SJSA1 (cell line): ENCODE measurements at places on chromosomes 1 and 21. TPM values are rescaled to one million over a fixed set of nuclear protein-coding genes. Genes with fewer than 3 reads are reported as not detected.

- no peak overlapping the region for H3K27ac ChIP-seq
- peaks cover 15% of the 10 kb centered on the region for H3K27me3 ChIP-seq
- H3K4me3 ChIP-seq, result no peak overlapping the region
- no peaks in the 10 kb centered on the region for H3K4me1 ChIP-seq
Observed at GRCh38 chr1:111851552-111851951, 95.9 kb downstream of the DDX20 start.

GRCh38 chr1:234862360-234862943 lies 252.5 kb upstream of the IRF2BP2 start:
- no peaks in the 10 kb centered on the region for H3K27me3 ChIP-seq
- DNase-seq, result no peak
- peak overlapping the region; percentile 52 for H3K27ac ChIP-seq

Gene ATP6V1G3
- total RNA-seq, result not detected in 2 replicates

DNA sequence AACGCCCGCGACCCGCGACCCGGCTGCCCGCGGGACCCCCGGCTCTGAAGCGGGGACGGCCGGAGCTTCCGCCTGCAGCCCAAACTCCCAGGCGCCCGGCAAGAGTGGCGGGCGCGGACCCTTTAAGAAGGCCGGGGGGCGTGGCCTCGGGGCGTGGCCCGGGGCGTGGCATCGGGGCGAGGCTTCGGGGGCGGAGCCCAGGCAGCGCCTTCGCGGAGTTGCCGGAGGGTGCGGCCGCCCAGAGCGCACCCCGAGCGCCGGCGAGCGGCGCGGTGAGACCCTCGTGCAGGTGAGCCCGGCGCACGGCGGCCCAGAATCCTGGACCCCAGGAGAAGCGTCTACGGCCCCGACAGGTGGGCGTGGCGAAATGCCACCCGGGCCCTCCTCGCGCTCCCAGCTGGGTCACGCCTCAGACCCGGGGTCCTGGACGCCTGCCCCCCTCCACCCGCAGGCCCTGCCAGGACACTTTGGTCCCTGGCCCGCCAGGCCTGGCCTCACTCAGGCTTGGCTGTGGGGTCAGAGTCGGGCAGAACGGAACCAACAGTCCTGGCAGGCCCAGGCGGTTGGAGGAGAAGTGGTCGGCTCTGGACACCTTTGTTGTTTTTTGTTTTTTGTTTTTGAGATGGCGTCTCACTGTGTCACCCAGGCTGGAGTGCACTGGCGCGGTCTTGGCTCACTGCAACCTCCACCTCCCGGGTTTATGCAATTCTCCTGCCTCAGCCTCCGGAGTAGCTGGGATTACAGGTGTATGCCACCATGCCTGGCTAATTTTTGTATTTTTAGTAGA lies 14.4 kb downstream of the RNF223 start:
- H3K4me1 ChIP-seq, result peaks cover 28% of the 10 kb centered on the region
- H3K36me3 ChIP-seq, result peaks cover under 1% of the 10 kb centered on the region; the same call in 1 of the 2 replicates
- H3K4me3 ChIP-seq, result peak overlapping the region; percentile 41
- H3K27me3 ChIP-seq, result peaks cover 37% of the 10 kb centered on the region

Gene GPN2
- 8.5 and 11.9 TPM in 2 replicates for total RNA-seq

Gene PTAFR
- total RNA-seq, result 0.47 and 0.74 TPM in 2 replicates

Gene GSTM5
- total RNA-seq, result not detected in 2 replicates

GRCh38 chr1:61743716-61744580 lies 1.7 kb downstream of the PATJ start:
- H3K4me3 ChIP-seq, result no peak overlapping the region; the same call in 1 of the 2 replicates
- peaks cover 12% of the 10 kb centered on the region; the same call in 1 of the 2 replicates for H3K4me1 ChIP-seq
- H3K27ac ChIP-seq, result no peak overlapping the region
- DNase-seq, result no peak
- no peaks in the 10 kb centered on the region for H3K36me3 ChIP-seq
- H3K27me3 ChIP-seq, result no peaks in the 10 kb centered on the region

DNA sequence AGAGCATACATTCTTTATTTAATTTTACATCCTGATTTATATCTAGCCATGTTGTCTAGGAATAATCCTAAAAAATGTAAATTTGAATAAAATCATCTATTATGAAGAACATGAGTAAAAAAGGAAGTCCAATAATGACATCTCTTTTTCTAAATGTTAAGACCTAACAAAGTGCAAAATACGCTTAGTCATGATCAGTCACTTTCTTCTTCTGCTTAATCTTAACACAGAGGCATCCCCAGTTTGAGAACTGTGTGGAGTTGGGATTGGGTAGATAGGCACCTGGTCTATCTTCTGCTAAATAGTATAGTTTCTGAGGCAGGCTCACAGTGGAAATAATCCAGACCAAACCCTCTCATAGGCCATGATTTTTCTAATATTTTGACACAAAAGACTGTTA lies 311.7 kb upstream of the LRRC7 start:
- H3K36me3 ChIP-seq, result no peaks in the 10 kb centered on the region
- no peak for DNase-seq
- no peaks in the 10 kb centered on the region for H3K27me3 ChIP-seq
- H3K4me1 ChIP-seq, result no peaks in the 10 kb centered on the region
- H3K4me3 ChIP-seq, result no peak overlapping the region

DNA sequence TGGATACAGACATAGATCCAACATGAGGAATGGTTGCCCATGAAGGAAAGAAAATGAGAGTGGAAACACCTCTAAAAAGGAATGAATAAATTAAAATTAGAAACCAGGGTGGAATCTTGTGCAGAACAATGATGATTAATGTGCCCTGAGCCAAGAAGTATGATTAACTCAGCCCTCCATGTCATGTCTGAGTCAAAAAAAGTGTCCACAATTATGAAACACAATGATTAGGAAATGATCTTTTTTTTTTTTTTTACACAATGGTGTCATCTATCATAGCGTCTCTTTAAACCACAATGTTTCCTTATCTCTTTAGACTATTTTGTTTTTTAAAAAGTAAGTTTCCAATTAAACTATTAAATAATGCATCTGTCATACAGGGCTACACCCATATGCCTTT lies 78.9 kb upstream of the RAB4A start:
- H3K27me3 ChIP-seq, result no peaks in the 10 kb centered on the region
- H3K4me1 ChIP-seq, result peaks cover 9% of the 10 kb centered on the region
- no peaks in the 10 kb centered on the region for H3K36me3 ChIP-seq

GRCh38 chr1:19441048-19441780 lies 44.1 kb downstream of the CAPZB start:
- no peak overlapping the region for H3K27ac ChIP-seq
- no peak overlapping the region for H3K4me3 ChIP-seq
- H3K4me1 ChIP-seq, result peaks cover 64% of the 10 kb centered on the region
- peaks cover 37% of the 10 kb centered on the region for H3K36me3 ChIP-seq
- DNase-seq, result no peak

- DNase-seq, result no peak
- H3K4me3 ChIP-seq, result no peak overlapping the region
- H3K36me3 ChIP-seq, result no peaks in the 10 kb centered on the region
- no peaks in the 10 kb centered on the region for H3K4me1 ChIP-seq
- H3K27ac ChIP-seq, result no peak overlapping the region
Observed at GRCh38 chr1:104856091-104856490, 1106.4 kb downstream of the AMY1C start.

DNA sequence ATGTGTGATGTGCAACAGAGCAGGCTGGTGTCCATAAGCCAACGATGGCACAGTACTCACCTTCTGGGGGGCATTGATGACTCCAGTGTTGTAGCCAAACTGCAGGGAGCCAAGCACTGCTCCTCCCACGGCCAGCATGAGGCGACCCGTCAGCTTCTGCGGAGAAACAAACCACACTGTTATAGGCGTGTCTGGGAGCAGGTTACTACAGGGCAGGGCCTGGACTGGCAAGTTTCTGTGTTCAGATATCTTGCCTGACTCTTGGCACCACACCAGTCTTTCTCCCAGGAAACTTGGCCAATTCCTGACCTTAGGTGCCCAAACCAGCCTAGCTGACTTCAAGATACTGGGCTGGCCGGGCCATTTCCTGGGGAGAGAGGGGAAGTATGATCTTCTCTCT lies 15.5 kb downstream of the SLC2A1 start:
- no peak overlapping the region for H3K27ac ChIP-seq
- H3K36me3 ChIP-seq, result peaks cover 55% of the 10 kb centered on the region
- no peaks in the 10 kb centered on the region for H3K27me3 ChIP-seq

GRCh38 chr21:43667191-43667904 lies 8.0 kb downstream of the RRP1B start:
- no peak overlapping the region for H3K4me3 ChIP-seq
- no peak for DNase-seq
- H3K4me1 ChIP-seq, result no peaks in the 10 kb centered on the region
- no peak overlapping the region for H3K27ac ChIP-seq
- H3K36me3 ChIP-seq, result peaks cover 68% of the 10 kb centered on the region

- H3K4me1 ChIP-seq, result peaks cover 60% of the 10 kb centered on the region
- H3K27me3 ChIP-seq, result no peaks in the 10 kb centered on the region
Observed at GRCh38 chr1:172895050-172895460, 155.7 kb downstream of the TNFSF18 start.

Gene STYXL2
- not detected in 2 replicates for total RNA-seq

DNA sequence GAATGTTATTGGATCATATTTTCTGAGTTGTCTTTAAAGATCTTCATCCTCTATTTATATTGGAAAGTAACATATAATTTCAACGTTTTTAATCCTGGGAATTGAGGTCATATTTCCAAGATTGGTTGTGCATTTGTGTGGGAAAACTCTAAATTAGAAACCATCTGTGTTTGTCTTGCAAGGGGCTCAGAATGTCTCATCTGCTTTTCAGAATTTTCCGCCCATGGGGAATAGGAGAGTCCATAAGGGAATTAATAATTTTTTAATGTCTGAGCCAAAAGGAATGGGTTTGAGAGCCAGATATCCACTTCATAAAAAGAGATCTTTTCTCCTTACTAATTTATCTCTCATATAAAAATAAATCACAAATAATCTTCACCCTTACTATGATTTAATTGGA lies 84.8 kb upstream of the MAP1LC3C start:
- peaks cover 9% of the 10 kb centered on the region; the same call in 1 of the 2 replicates for H3K27me3 ChIP-seq
- H3K36me3 ChIP-seq, result no peaks in the 10 kb centered on the region
- no peak overlapping the region for H3K4me3 ChIP-seq
- H3K27ac ChIP-seq, result no peak overlapping the region

Gene OR2L2
- total RNA-seq, result not detected in 2 replicates

DNA sequence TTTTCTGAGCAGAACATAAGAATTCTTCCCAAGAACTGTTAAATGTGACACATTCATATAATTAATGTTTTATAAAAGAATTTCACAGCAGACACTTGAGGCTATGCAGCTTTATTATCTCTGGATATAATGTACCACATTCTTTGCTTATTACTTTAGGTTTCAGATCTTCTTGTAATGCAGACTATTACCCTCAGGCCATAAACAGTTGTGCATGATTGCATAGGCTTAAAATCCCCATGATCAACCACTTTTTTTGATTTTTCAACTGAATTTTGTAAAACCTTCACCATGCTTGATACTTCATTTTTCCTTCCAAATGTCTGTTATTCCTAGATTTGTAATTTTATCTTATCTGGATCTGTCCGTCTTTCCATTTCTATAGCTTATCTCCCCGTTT lies 1355.7 kb downstream of the BRINP3 start:
- no peak overlapping the region for H3K27ac ChIP-seq
- H3K36me3 ChIP-seq, result no peaks in the 10 kb centered on the region
- DNase-seq, result no peak
- H3K4me3 ChIP-seq, result no peak overlapping the region
- H3K4me1 ChIP-seq, result no peaks in the 10 kb centered on the region

GRCh38 chr1:200866116-200866515 lies 6.7 kb upstream of the GPR25 start:
- no peaks in the 10 kb centered on the region; the same call in 1 of the 2 replicates for H3K27me3 ChIP-seq
- H3K4me3 ChIP-seq, result no peak overlapping the region
- H3K27ac ChIP-seq, result no peak overlapping the region
- H3K36me3 ChIP-seq, result peaks cover 4% of the 10 kb centered on the region
- no peak for DNase-seq
- H3K4me1 ChIP-seq, result peaks cover 10% of the 10 kb centered on the region

DNA sequence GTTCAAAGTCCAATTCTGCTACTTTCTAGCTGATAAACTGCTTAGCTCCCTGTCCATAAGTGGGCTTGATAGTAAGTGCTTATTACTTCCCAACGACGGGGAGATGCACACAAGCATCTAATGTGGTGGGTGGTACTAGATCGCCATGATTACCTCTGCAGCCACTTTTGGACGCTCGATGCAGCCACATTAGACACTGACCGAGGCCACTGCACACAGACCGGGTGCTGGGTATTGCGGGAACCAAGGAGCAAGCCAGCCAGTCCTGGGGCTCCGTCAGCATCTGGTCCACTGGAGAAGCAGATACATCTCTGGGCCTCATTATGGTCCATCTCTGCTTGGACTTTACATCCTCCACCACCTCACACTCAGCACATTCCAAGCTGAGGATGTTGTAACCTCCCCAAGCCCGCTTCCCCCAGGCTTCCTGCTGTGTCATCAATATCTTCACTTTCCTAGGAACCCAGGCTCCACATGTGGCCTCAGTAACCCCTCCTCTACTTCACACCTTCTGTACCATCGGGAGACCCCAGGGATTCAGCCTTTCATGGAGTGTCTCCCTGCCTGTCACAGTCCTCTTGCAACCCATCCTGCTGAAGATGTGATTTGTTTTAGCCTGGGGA lies 48.2 kb downstream of the RHOU start:
- H3K27ac ChIP-seq, result no peak overlapping the region
- no peaks in the 10 kb centered on the region for H3K27me3 ChIP-seq
- peaks cover 22% of the 10 kb centered on the region for H3K4me1 ChIP-seq
- no peaks in the 10 kb centered on the region for H3K36me3 ChIP-seq
- DNase-seq, result no peak

DNA sequence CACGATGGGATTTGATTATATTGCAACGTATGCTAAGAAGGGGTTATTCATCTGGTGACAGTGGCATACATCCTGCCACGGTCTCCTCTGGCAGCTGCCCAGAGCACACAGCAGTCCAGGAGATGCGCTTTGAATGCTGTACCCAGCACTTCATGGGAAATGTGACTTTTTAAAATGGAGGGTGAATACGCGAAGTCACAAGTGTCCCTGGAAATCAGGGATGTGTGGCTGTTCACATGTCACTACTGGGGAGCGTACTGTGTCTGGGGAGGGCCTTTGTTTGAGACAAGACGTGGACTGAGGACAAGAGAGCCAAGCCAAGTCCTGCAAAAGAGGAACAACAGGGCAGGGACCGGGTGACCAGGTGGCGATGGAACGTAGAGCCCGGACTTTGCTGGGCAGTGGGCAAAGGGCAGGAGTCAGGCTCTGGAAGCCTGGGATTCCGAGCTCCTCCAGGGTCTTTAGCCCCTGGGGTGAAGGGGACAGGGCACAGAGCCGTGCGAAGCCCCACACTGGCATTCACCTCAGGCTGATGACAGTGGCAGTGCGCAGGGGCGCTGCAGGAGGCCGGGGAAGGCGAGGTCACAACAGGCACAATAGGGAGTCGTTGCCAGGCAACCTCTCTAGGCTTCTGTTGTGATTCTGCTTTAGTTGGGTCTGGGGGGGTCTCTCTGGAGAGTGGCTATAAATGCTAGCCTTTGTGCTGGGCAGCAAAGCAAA lies 11.4 kb upstream of the ZBTB21 start:
- DNase-seq, result no peak
- H3K27me3 ChIP-seq, result no peaks in the 10 kb centered on the region
- no peaks in the 10 kb centered on the region for H3K36me3 ChIP-seq
- H3K27ac ChIP-seq, result no peak overlapping the region
- H3K4me3 ChIP-seq, result no peak overlapping the region
- peaks cover 18% of the 10 kb centered on the region for H3K4me1 ChIP-seq

Gene SFN
- 0.47 TPM in 1 of 2 replicates, not detected in the other for total RNA-seq

GRCh38 chr1:187411118-187411517 lies 582.4 kb downstream of the PLA2G4A start:
- H3K4me1 ChIP-seq, result peaks cover 3% of the 10 kb centered on the region; the same call in 1 of the 2 replicates
- no peak overlapping the region for H3K27ac ChIP-seq
- H3K36me3 ChIP-seq, result no peaks in the 10 kb centered on the region
- no peak for DNase-seq
- H3K27me3 ChIP-seq, result no peaks in the 10 kb centered on the region
- no peak overlapping the region for H3K4me3 ChIP-seq

Gene MYOM3
- total RNA-seq, result 0.03 TPM in 1 of 2 replicates, not detected in the other

- no peak overlapping the region for H3K4me3 ChIP-seq
- no peak overlapping the region for H3K27ac ChIP-seq
- no peaks in the 10 kb centered on the region for H3K27me3 ChIP-seq
- H3K36me3 ChIP-seq, result peaks cover 6% of the 10 kb centered on the region; the same call in 1 of the 2 replicates
Observed at GRCh38 chr1:166950156-166950555, 25.2 kb downstream of the ILDR2 start.

Gene RHOU
- total RNA-seq, result 13.6 and 17.7 TPM in 2 replicates
